ENCODE measurements at places on chromosomes 6 and 20. TPM values are rescaled to one million over a fixed set of nuclear protein-coding genes. Genes with fewer than 3 reads are reported as not detected.

Gene OLIG3
- not detected for total RNA-seq

Gene PNPLA1
- total RNA-seq, result not detected

Gene CRISP3
- 9.2 TPM for total RNA-seq

Gene TRIM10
- not detected for total RNA-seq

Gene FERMT1
- total RNA-seq, result 2.0 TPM

Gene BCAS1
- 0.98 TPM for total RNA-seq
